ENCODE measurements at places on chromosomes 5 and 9. TPM values are rescaled to one million over a fixed set of nuclear protein-coding genes. Genes with fewer than 3 reads are reported as not detected.

DTWD2 gene
- total RNA-seq, result 14.8 TPM

C1QTNF2 gene
- total RNA-seq, result 0.49 TPM

MEGF10 gene
- total RNA-seq, result 0.15 TPM

KIF24 gene
- 0.46 TPM for total RNA-seq

IFNE gene
- not detected for total RNA-seq

SLC36A2 gene
- not detected for total RNA-seq

SLC45A2 gene
- total RNA-seq, result not detected

PCDHA9 gene
- not detected for total RNA-seq

RMRP gene
- total RNA-seq, result 6,551 TPM

DNA sequence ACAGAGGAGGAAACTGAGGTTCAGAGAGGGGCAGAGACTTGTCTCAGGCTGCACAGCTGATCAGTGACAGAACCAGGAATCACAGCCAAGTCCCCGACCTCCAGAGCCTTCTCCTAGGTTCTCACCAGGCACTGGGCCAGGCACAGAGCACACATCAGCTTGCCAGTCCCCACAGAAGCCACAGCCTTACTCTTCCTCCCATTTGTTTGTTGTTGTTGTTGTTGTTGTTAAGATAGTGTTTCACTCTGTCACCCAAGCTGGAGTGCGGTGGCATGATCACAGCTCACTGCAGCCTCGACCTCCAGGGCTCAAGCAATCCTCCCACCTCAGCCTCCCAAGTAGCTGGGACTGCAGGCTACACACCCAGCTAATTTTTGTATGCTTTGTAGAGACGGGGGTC, 41.4 kb downstream of the NAIF1 start:
- H3K27me3 ChIP-seq, result no peaks in the 10 kb centered on the region
- no peak overlapping the region for H3K4me3 ChIP-seq
- no peaks in the 10 kb centered on the region for H3K36me3 ChIP-seq
- H3K4me1 ChIP-seq, result peaks cover 63% of the 10 kb centered on the region
- DNase-seq, result no peak
- no peak overlapping the region for H3K27ac ChIP-seq

- no peak for DNase-seq
- peaks cover 7% of the 10 kb centered on the region for H3K27me3 ChIP-seq
- no peaks in the 10 kb centered on the region for H3K36me3 ChIP-seq
- H3K4me3 ChIP-seq, result no peak overlapping the region
- H3K27ac ChIP-seq, result no peak overlapping the region
Measured at GRCh38 chr5:2902742-2903297, 151.3 kb upstream of the IRX2 start.

DNA sequence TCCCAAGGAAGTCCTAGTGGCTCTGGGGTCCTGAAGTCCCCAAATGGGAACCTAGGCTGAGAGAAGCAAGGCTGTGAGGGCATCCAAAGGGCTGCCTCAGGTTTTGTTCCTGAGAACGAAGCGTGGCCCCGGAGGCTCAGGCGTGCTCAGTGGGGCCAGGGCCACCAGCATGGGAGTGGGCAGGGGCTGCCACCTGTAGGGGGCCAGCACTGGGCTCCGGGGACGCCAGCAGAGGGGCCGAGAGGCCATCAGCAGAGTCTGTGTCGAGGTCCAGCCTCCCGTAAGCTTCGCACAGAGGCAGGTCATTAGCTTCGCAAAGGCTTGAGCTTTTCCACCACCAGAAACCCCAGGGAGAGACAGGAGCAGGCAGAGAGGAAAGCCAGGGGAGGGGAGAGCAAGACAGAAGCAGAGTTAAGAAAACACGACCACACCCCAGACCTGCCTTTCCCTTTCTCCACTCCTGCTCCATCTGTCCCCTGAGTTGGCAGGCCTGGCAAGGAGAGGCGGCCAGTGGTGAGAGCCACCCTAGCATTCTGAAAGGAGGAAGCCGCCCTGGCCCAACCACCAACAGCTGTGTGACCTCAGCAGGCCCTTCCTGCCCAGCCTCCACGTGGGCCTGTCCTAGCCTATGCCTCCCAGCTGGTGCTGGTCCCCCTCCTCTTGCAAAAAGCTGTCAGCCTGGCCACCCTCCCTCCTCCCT, 5.5 kb upstream of the SURF6 start:
- no peaks in the 10 kb centered on the region for H3K27me3 ChIP-seq
- DNase-seq, result peak; percentile 63
- peaks cover 74% of the 10 kb centered on the region for H3K36me3 ChIP-seq
- no peak overlapping the region for H3K4me3 ChIP-seq

- peak within 1 kb of the TSS; percentile 10 for H3K4me3 ChIP-seq
- DNase-seq, result peak; percentile 7
- no peak within 1 kb of the TSS for H3K27ac ChIP-seq
- H3K4me1 ChIP-seq, result peaks cover 2% of the 10 kb centered on the region
Measured at GRCh38 chr5:90558344-90559192, at the start of gene ADGRV1. TSS of gene ADGRV1 (plus strand) at chr5:90558797. CDS start at chr5:90558896, 99 bp downstream.

GRCh38 chr5:102858221-102858620, 103.1 kb downstream of the PAM start:
- H3K4me3 ChIP-seq, result no peak overlapping the region
- no peak overlapping the region for H3K27ac ChIP-seq
- H3K4me1 ChIP-seq, result no peaks in the 10 kb centered on the region
- no peak for DNase-seq
- H3K36me3 ChIP-seq, result no peaks in the 10 kb centered on the region

DNA sequence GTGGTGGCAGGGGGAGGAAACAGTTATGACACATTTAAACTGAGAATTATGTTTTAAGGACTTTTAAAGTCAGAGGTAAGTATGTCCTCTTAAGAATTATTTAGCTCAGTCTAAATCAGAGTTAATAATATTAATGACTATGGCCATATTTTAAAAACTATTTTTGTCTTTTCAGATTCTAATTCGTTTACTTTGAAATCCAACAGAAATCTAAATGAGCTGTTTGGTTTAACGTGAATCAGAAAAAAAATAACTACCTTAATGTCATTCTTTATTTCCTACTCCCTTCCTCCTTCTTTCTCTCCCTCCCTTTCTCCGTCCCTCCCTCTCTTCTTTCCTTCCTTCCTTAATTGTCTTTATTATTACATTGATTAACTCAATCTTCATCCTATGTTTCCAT, 14.7 kb downstream of the C1QTNF3 start:
- H3K27me3 ChIP-seq, result no peaks in the 10 kb centered on the region
- peaks cover 3% of the 10 kb centered on the region for H3K36me3 ChIP-seq
- no peak overlapping the region for H3K27ac ChIP-seq
- H3K4me1 ChIP-seq, result no peaks in the 10 kb centered on the region
- DNase-seq, result no peak

GRCh38 chr9:112516769-112517168, 30.1 kb downstream of the KIAA1958 start:
- H3K4me1 ChIP-seq, result no peaks in the 10 kb centered on the region
- H3K27me3 ChIP-seq, result no peaks in the 10 kb centered on the region
- no peaks in the 10 kb centered on the region for H3K36me3 ChIP-seq
- H3K4me3 ChIP-seq, result no peak overlapping the region
- no peak overlapping the region for H3K27ac ChIP-seq

DNA sequence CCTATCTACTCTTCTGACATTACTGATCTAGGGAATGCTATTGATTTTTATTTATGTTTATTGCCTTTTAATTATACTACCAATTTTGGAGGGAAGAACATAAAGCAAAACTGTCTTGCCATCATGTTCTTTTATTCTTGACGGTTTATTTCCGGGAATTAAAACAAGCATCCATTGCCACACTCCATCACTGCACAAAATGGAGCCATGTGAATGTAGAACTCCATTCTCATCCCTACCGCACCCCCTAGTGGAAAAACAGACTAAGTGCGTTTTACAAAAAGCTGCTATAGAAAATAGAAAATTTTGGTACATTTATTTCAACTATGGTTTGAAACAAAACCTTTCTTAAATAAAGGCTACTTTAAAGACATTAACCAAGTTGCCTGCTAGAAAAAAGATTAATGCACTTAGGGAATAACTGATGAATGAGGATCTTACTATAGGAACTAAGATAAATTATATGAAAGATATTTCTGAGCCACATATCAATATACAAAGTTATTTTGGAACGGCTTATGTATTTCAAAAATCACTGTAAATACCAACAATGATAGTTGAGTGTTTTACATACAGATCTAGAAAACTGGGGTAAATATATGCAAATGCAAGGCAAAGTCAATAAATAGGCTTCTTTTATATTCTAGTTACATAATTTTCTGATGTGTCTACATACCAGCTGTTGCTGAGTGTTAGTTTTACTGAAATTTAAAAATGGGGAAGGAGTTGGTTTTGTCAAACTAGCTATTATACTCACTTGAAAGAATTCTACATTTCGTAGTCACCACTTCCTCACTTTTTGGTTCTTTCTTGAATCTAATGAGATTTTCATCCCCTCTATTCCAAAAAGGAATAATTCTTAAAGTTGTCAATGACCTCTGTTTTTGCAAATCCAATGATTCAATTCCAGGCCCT, 26.5 kb downstream of the OXCT1 start:
- no peaks in the 10 kb centered on the region for H3K27me3 ChIP-seq
- H3K36me3 ChIP-seq, result no peaks in the 10 kb centered on the region
- H3K4me3 ChIP-seq, result no peak overlapping the region
- DNase-seq, result peak; percentile 28

DNA sequence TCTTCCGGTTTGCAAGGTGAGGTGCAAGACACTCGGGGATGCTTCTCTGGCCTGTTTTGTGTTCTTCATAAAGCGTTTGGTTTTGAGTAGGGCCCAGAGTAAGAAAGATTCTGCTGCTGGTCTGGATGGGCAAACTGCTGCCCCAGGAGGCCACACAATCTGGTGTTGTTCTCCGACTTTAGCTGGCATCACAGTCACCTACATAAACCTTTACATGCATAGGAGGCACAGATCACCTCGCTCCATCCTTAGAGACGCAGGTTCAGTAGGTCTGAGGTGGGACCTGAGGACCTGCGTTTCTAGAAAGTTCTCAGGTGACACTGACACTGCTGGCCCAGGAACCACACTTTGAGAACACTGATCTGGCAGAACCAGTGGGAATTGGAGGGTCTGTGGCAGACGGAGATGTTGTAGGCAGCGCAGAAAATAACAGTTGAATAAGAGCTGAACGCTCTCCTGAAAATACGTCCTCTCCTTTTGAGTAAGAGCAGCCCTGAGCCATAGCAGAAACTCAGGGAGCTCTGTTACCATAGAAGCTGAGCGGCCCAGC, 3.9 kb upstream of the SLC6A3 start:
- no peak overlapping the region for H3K27ac ChIP-seq
- no peak overlapping the region for H3K4me3 ChIP-seq
- no peak for DNase-seq
- peaks cover 33% of the 10 kb centered on the region for H3K27me3 ChIP-seq

DNA sequence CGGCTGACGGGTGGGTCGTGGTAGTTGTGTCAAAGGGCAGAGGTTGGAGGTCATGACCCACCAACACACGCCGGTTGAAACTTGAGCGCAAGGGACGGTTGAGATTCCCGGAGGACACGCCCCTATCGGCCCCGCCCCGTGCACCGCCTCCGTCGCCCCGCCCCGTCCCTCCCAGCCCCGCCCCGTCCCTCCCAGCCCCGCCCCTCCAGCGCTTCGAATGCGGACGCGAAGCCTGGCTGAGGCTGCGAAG, 226 bp upstream of the RANBP17 start:
- H3K27ac ChIP-seq, result no peak overlapping the region
- no peaks in the 10 kb centered on the region for H3K27me3 ChIP-seq
- no peaks in the 10 kb centered on the region for H3K4me1 ChIP-seq

DNA sequence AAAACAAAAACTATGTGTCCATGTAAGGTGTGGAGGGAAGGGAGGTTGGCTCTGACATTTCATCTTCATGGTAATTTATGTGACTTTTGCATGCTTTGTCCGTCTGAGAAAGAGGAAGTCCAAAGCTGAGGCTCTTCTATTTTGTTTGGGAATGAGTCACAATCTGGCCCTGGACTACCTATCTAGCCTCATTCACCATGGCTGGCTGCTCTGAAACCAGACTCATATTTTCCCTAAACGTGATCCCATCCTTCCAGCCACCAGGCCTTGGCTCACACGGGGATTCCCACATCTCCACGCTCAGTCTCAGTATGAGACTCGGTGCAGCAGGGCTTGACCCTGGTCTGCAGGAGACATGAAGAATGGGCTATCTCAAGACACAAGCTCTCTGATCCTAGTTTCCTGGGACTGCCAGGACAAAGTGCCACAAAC, 672.8 kb downstream of the ACTL7B start:
- no peaks in the 10 kb centered on the region for H3K27me3 ChIP-seq
- no peak for DNase-seq
- H3K4me3 ChIP-seq, result no peak overlapping the region
- peaks cover 3% of the 10 kb centered on the region for H3K4me1 ChIP-seq
- no peaks in the 10 kb centered on the region for H3K36me3 ChIP-seq

DNA sequence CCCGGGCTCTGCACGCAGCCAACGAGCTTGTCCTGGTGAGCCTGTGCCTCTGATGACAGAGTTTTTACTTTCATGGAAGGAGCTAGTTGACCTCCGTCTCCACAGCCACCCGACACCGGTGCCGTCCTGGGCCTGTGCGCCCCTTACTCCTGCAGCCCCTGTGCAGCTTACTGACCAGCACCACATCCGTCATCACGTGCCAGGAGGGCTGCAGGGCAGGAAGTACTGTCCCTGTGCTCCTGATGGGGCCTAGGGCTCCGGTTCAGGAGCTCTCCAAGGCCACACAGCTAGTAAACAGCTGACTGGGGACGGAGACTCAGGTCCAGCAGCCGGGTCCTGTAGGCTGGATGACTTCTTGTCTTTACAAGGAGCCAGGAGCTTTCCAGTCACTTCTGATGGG, 10.2 kb downstream of the STKLD1 start:
- H3K4me3 ChIP-seq, result no peak overlapping the region
- no peaks in the 10 kb centered on the region for H3K4me1 ChIP-seq
- DNase-seq, result no peak
- no peaks in the 10 kb centered on the region for H3K36me3 ChIP-seq

DNA sequence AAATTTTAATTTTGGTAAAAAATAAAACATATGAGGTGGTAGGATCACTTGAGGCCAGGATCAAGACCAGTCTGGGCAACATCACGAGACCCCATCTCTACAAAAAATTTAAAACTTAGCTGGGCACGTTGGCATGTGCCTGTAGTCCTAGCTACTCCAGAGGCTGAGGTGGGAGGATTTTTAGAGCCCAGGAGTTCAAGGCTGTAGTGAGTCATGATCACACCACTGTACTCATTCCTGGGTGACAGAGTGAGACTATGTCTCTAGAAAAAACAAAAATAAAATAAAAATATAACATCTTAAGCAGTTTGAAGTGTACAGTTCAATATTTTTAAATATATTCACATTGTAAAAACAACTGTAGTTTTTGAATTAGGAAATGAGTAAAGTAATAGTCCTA, 108.3 kb downstream of the SMIM15 start:
- H3K27ac ChIP-seq, result no peak overlapping the region
- DNase-seq, result no peak
- H3K4me3 ChIP-seq, result no peak overlapping the region
- no peaks in the 10 kb centered on the region for H3K27me3 ChIP-seq
- H3K4me1 ChIP-seq, result no peaks in the 10 kb centered on the region

- no peak overlapping the region for H3K4me3 ChIP-seq
- no peak overlapping the region for H3K27ac ChIP-seq
- no peak for DNase-seq
- H3K36me3 ChIP-seq, result no peaks in the 10 kb centered on the region
- H3K27me3 ChIP-seq, result no peaks in the 10 kb centered on the region
Measured at GRCh38 chr5:126374109-126374416, 49.1 kb upstream of the GRAMD2B start.

DNA sequence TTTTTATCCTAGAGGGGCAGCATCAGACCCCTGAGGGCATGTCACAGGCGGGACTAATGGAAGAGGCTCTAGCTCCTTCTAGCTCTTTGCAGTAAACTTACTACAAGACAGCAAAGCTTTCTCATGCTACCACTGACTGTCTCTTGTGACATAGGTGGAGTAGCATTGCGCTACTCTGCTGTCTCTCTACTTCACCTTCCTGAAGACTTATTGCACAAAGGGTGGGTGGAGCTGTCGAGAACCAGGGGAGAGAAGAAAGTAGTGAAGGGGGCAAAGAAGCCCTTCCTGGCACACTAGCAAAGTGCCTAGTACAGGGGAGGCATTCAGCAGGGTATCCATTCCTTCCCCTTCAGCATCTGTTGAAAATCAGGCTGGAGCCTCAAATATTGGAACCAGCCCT, 36.1 kb upstream of the NEK6 start:
- H3K27ac ChIP-seq, result no peak overlapping the region
- peaks cover 75% of the 10 kb centered on the region for H3K4me1 ChIP-seq
- no peak for DNase-seq

Data from heart left ventricle (tissue), 16 donors.